Upper lobe of right lung (tissue), 1 donor: ENCODE measurements at places on chromosomes 2 and 18. TPM values are rescaled to one million over a fixed set of nuclear protein-coding genes. Genes with fewer than 3 reads are reported as not detected.

WDR7 gene
- 30.7 TPM for total RNA-seq

GALR1 gene
- 0.06 TPM for total RNA-seq

TMEM37 gene
- total RNA-seq: 23.8 TPM

ARMC9 gene
- 37.1 TPM for total RNA-seq

TPO gene
- total RNA-seq: not detected

CRYGC gene
- not detected for total RNA-seq

ELOA2 gene
- not detected for total RNA-seq

TDRD15 gene
- not detected for total RNA-seq

PPP1R1C gene
- 5.8 TPM for total RNA-seq

SLC23A3 gene
- total RNA-seq: 3.1 TPM

HOXD3 gene
- total RNA-seq: 1.7 TPM

GALNT5 gene
- 40.2 TPM for total RNA-seq

COL4A4 gene
- total RNA-seq: 36.1 TPM

ACTR1B gene
- 60.7 TPM for total RNA-seq

FSIP2 gene
- total RNA-seq: 0.29 TPM

EML6 gene
- 1.4 TPM for total RNA-seq

REEP1 gene
- total RNA-seq: 7.8 TPM

CTAGE1 gene
- total RNA-seq: not detected

ERFE gene
- total RNA-seq: not detected

MOCOS gene
- 5.0 TPM for total RNA-seq

ACMSD gene
- total RNA-seq: not detected

MAIP1 gene
- 13.1 TPM for total RNA-seq

GPR45 gene
- total RNA-seq: not detected

DSEL gene
- 10.9 TPM for total RNA-seq

OTX1 gene
- not detected for total RNA-seq

CYS1 gene
- 4.5 TPM for total RNA-seq

SPDYA gene
- 1.5 TPM for total RNA-seq

IL1A gene
- 1.9 TPM for total RNA-seq

MYL1 gene
- not detected for total RNA-seq

CXCR1 gene
- total RNA-seq: 5.3 TPM

NETO1 gene
- total RNA-seq: not detected

FAHD2B gene
- total RNA-seq: 12.2 TPM

NGEF gene
- not detected for total RNA-seq

B3GNT7 gene
- 53.5 TPM for total RNA-seq

TMEFF2 gene
- total RNA-seq: not detected

HADHB gene
- 105 TPM for total RNA-seq

TUBA3E gene
- not detected for total RNA-seq

RAX gene
- total RNA-seq: not detected

ZSWIM2 gene
- total RNA-seq: not detected

CCDC121 gene
- 4.2 TPM for total RNA-seq

DPY30 gene
- total RNA-seq: 53.7 TPM

CBLN2 gene
- 0.26 TPM for total RNA-seq

GPR35 gene
- total RNA-seq: 3.4 TPM

ERBB4 gene
- 22.6 TPM for total RNA-seq

SAG gene
- total RNA-seq: not detected

HOXD13 gene
- total RNA-seq: not detected

NTSR2 gene
- not detected for total RNA-seq

CDKL4 gene
- 2.1 TPM for total RNA-seq

UBR3 gene
- total RNA-seq: 42.8 TPM

LRATD1 gene
- total RNA-seq: 8.9 TPM
